Activated naive CD4-positive, alpha-beta T cell treated with anti-CD3 and anti-CD28 coated beads, Interleukin-2, amount 10 ng/mL, durations not matched to agents 5 hours and 36 hours (primary cell): ENCODE measurements at places on chromosomes 2 and 18. TPM values are rescaled to one million over a fixed set of nuclear protein-coding genes. Genes with fewer than 3 reads are reported as not detected.

The ERMN gene
- total RNA-seq, result 3.5 TPM

The PLGLB2 gene
- total RNA-seq, result 3.7 TPM

The RTP5 gene
- total RNA-seq, result not detected

The HNRNPA3 gene
- total RNA-seq, result 268 TPM

The GALNT5 gene
- total RNA-seq, result not detected

The SPTBN1 gene
- 204 TPM for total RNA-seq

The PRSS56 gene
- not detected for total RNA-seq

The STAT4 gene
- total RNA-seq, result 166 TPM
